Germinal center (tissue), 1 donor: ENCODE measurements at places on chromosomes 12 and 14.

DNA sequence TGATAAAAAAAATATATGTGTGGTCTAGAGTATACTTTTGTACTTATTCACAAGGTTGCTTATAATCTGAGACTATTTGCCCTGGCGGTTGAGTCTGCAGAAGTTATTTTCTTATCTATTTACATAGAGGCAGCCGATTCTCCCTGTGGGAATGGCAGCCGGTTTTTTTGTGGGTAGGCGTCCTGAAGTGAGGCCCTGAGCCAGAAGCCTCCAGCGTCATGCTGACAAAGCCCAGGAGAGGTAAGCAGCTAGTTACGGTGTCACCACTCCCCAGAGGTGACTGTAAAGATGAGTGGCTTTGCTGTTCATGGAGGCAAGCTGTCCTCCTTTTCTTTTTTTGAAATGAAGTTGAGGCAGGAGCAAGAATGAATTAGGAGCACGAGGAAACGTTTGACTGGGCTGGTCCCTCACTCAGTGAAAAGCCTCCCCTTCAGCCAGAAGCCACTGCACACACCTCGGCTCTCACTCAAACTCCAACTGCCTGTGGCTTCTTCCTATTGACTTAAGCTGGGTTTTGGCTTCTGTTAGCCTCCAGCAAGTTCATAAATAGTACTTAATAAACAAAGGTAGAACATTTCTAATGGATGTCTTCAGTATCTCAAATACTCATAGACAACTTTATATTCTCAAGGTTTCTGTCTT lies 21.5 kb downstream of the PAX9 start:
- no peak for DNase-seq

GRCh38 chr12:117063162-117063911 lies 35.9 kb downstream of the TESC start:
- no peak for DNase-seq

DNA sequence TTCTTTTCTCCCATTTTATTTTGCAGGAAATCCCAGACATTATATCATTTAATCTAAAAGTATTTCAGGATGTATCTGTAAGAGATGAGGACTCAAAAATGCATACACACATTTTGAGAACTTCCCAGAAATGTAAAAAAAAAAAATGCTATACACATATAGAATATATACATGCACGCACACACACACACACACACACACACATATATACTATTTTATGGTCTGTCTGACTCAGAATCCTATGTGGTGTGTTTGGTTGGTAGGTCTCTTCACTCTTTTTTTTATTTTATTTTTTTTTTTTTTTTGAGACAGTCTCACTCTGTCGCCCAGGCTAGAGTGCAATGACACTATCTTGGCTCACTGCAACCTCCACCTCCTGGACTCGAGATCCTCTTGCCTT lies 65.5 kb downstream of the FBXO34 start:
- DNase-seq, result no peak

DNA sequence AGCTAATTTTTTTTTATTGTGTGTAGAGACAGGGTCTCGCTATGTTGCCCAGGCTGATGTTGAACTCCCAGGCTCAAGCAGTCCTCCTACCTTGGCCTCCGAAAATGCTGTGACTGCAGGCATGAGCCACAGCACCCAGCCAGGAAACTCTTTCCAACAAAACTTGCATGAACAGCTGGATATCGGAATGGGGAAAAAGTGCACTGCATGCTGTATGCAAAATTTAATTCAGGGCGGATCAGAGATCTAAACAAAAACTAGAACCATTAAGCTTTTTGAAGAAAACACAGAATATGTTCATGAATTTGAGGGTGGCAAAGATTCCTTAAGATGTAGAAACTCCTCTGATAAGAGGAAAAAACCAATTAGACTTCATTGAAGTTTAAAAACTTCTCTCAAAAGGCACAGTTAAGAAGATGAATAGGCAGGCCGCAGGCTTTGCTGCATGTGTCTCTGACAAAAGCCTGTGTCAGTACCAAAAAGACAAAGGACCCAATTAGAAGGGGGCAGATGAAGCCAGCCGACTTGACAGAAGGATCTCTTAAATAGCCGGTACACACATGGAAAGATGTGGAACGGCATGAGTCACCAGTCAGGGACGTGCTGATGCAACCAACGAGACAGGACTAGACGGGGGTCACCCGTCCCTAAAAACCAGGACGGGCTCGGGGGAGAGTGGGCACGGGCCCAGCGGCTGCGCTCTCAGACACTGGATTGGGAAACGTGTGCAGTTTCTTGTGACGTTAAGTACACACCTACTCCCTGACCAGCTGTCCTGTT lies 34.8 kb upstream of the MMP17 start:
- no peak for DNase-seq

GRCh38 chr12:102063069-102063468 lies 1.3 kb upstream of the WASHC3 start:
- DNase-seq, result no peak

DNA sequence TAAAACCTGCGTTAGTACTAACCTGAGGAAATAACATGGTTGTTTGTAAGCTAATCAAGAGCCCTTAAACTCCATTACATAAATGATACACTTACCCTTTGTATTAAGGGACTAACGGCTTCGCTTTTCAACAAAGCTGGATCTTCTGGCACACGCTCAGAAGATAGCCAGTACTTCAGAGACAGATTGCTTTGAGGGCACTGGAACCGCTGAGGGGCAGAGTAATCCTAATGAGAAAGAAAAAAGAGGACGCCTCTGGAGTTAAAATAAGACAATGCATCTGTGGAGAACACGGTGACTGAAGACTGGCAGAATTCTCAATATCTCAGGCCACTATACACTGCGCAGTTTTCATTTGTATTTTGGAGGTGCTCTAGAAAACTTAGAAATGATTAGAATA lies 1.5 kb upstream of the KTN1 start:
- DNase-seq, result no peak

GRCh38 chr12:87509237-87509820 lies 519.9 kb downstream of the C12orf50 start:
- no peak for DNase-seq

DNA sequence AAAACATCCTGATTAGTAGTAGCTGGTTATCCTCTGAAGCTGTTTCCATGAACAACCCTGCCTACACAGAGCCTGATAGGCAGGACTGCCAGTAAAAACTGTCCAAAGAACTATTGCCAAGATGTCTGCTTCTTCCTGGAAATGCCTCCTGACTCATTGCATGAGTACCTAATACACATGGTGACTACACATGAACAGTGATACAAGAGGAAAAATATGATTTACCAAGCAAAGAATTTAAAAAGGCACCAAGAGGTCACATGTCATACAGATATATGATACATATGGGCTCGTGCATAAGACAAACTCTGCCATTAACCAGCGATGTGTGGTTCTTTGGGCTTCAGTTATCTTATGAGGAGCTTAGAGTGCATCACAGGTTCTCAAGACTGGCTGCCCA lies 552.3 kb downstream of the SLC16A7 start:
- DNase-seq, result no peak

DNA sequence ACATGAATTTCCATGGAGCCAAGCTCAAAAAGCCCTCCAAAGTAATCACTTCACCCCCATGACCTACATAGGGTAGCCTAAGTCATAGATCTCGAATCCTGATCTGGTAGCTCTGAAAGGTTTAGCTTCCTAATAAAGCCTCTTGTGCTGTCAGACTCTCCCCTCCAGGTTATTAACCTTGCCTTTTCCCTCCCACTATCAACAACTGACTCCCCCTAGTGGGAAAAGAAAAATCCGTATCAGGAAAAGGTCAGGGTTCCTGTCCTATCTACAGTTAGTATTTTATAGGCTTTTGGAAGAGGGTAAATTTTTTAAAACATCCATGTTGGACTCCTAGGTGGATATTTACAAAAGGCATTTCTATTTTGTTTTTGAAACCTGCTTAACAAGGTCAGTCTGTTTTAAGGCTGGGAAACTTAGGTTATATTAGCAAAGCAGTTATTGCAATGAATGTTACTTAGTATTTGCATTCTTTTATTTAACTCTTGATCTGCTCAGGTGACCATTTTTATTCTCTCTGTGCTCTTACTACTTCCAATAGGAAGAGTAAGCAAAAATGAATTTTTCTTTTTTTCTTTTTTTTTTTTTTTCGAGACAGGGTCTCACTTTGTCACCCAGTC lies 8.0 kb downstream of the YY1 start:
- DNase-seq, result no peak

- DNase-seq, result no peak
These were observed 251.6 kb downstream of the SLC15A4 start for GRCh38 chr12:128571906-128572810.

DNA sequence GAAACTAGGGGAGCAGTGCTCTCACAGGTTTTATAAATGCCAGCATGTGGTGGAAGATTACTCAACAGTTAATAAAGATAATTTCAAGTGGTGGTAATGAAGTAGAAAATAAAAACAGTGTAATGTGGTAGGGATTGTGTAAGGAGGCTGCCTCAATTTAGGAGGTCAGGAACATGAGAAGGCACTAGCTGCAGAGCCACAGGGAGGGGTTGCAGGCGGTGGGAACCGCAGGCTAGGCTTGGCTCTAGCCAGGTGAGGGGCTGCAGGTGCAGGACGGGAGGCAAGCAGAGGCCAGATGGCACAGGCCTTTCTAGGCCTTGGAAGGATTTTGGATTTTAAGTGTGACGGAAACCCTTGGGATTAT lies 768 bp downstream of the METTL25 start:
- DNase-seq, result no peak
